ENCODE measurements at places on chromosomes 3 and 15.

DNA sequence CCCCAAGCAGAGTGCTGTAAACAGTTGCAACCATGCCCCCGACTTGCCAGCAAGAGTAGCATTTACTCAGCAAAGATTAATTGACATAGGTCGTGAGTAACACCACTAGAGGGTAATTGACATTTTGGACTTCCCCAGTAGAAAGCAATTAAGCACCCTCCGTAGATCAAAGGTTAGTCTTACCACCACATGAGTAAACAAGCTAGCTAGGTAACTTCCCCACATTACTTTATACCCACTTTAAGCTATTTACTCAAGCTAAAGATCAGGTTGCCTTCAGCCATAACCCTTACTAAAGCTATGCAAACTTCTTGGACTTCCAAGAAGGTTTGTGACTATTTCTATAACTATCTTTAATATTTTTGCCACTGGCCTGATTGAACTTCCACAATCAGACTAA, 1072.7 kb downstream of the OTOL1 start:
- DNase-seq = no peak

DNA sequence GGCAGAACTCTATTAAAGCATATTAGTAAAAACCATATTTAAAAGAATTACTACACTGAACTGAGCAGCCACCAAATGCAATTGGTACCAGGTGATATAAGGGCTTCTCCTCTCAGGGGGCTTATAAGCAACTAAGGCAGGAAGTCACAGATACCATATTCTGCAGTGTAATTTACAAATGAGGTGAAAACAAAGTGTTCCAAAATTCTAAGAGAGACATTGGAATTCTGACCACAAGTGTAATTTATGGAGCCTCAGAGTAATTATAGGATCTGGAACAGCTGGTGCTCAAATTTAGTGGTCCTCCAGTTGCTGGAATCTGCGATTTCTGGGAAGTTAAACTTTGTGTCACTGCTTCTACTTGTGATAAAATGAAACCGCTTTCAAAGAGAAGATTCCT, 3.1 kb upstream of the NR1I2 start:
- DNase-seq = no peak

DNA sequence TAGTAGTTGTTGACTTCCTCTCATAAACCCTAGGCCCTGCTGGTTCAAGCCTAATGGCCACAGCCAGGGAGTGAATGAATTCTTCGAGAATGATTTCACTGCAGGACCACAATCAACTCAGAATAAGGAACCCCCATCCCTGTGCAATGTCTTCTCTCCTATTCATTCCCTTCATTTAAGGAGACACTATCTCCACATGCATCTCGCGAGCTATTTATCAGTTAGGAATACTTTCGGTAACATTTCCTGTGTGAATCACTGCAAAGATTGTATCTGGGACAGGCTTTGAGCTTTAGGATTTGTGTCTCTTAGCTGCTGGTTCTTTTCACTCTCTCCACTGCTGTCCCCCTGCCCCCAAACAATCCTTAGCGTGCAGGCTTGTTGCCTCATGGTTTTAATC, 94.4 kb downstream of the MYLK start:
- DNase-seq = peak; percentile 95

GRCh38 chr3:36631549-36631948, 132.8 kb downstream of the DCLK3 start:
- no peak for DNase-seq

- DNase-seq = no peak
These were observed 343.2 kb downstream of the LSAMP start for GRCh38 chr3:116102037-116102436.

DNA sequence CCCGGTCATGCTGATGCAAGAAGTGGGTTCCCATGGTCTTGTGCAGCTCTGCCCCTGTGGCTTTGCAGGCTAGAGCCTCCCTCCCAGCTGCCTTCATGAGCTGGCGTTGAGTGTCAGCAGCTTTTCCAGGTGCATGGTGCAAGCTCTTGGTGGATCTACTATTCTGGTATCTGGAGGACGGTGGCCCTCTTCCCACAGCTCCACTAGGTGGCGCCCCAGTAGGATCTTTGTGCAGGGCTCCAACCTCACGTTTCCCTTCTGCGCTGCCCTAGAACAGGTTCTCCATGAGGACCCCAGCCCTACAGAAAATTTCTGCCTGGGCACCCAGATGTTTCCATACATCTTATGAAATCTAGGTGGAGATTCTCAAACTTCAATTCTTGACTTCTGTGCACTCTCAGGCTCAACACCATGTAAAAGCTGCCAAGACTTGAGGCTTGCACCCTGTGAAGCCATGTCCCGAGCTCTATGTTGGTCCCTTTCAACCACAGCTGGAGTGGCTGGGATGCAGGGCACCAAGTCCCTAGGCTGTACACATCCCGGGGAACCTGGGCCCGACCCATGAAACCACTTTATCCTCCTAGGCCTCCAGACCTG, 238.4 kb upstream of the MDFIC2 start:
- peak; percentile 52 for DNase-seq

Measured in islet precursor cell (in vitro differentiated cells).